ENCODE measurements at places on chromosomes 7 and 10.

DNA sequence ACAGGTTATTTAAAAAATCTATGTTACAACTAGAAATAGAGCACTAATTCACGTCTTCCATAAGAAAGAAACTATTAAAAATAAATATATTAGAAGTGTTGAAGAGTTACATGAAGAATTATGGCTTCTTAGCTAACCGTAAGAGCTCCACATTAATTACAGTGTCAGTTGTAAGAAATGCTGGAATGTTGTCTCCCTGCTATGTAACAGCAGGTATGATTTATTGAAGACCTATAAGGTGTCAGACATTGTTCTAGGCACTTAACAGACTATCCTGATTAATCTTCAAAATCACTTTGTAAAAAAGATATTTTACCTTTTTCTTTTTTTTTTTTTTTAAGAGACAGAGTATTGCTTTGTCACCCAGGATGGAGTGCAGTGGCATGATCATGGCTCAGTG, 75.8 kb upstream of the NEBL start:
- DNase-seq: no peak

DNA sequence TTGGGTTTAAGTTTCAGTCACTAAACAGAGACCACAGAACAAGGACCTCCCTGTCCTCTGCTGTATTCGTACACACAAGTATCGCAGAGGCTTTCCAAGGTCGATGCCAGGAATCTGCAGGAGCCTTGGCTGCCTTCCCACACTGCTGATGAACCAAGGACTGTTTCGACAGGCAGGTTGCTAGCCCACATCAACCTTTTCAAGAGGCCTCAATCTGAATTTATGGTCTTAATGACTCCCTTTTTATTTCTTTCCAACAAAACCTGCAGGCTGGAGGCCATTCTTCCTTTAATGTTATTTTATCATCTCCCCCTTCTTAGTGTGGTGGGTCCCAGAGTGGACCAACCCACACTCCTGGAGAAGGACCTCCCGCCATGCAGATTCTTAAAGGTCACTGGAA, 45.6 kb downstream of the JCAD start:
- no peak for DNase-seq

GRCh38 chr10:70055550-70055949, 2.9 kb downstream of the MACROH2A2 start:
- DNase-seq: no peak

- no peak for DNase-seq
These were observed 123.2 kb downstream of the NRP1 start for GRCh38 chr10:33211106-33211878.

DNA sequence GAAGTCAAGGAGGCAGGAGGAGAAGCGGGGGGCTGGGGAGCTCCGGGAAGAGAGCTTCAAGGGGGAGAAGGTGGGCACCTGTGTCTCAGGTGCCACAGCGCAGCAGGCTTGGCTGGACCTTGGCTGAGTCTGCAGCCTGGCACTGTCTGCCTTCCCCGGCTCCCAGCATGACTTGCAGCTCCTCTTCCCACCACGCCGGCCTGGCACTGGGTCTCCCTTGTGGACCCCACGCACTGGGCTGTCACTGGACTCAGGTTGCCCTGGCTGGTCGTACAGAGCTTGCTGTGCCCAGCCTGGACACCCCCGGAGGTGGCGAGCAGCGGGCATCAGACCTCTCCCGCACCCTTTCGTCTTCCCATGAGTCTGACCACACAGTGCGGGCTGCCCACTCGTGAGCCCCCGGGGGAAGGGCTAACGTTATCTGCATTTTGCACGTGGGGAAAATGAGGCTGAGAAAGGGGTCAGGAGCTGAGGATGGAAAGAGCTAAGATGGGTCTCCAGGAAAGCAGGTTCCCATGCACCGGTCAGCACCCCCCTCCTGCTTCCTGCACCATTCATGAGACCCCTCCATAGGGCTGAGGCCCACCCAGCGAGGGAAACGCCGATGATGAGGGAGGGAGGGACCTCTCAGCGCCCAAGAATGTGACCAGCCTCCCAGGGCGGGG, 40.3 kb upstream of the PSMG3 start:
- DNase-seq: no peak

GRCh38 chr7:91345449-91345848, 81.2 kb downstream of the FZD1 start:
- no peak for DNase-seq

GRCh38 chr7:122602800-122603199, 96.1 kb downstream of the RNF133 start:
- DNase-seq: no peak

GRCh38 chr7:22287412-22287811, 69.5 kb downstream of the RAPGEF5 start:
- no peak for DNase-seq

GRCh38 chr7:70093205-70093904, 495.1 kb downstream of the AUTS2 start:
- no peak for DNase-seq

GRCh38 chr10:27494116-27494805, 9.8 kb upstream of the RAB18 start:
- DNase-seq: no peak

DNA sequence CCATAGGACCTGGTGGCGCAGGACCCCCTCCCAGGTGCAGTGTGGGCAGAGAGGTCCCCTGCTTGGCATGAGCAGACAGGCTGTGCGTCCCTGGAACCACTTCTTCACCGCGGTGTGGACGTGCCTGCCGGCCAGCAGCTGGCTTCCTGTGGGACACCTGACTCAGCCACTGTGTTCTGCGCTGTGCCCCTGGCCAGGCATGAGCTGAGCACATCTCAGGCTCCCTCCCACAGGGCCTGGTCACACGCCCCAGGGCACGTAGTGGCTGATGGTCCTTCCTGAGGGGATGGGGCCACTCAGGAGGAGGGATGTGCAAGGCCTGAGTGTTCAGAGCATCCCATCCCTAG, 3.5 kb upstream of the DEPP1 start:
- no peak for DNase-seq

GRCh38 chr7:38506756-38507155, 124.4 kb downstream of the AMPH start:
- DNase-seq: no peak

- no peak for DNase-seq
These were observed 77.7 kb downstream of the OTUD1 start for GRCh38 chr10:23516530-23516929.

DNA sequence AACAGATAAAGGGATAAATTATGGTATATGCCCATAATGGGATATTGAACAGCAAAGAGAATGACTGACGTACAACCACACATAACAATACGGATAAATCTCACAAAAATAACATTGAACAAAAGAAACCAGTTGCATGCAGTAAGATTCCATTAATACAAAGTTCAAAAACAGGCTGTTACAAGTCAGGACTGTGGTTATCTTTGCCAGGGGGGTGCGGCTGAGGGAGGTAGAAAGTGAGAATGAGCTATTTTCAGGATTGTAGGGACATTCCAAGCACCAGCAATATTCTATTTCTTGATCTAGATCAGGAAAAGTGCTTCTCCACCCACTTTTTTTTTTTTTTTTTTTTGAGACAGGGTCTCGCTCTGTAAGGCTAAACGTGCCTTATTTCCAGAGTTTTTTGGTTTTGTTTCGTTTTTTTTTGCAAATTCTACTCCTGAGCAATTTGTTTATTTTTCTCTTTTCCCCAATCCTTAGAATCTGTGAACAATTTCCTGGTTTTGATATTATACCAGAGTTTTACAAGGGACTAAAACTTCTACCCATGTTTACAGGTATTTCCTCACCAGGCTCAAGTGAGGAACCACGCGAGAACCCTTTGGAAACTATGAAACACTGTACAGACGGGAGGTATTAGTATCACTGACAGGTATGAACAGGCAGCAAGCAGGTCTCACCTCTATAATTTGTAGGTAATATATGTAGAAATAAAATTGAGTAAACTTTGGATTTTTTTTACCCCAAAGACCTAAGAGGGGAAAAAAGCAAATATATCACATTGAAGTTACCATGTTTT, 9.9 kb downstream of the SMURF1 start:
- DNase-seq: no peak

GRCh38 chr7:94832051-94832450, 75.3 kb upstream of the PPP1R9A start:
- DNase-seq: no peak

GRCh38 chr7:158976468-158976848, 120.1 kb downstream of the DYNC2I1 start:
- DNase-seq: no peak

- no peak for DNase-seq
These were observed 37.7 kb upstream of the KCNMA1 start for GRCh38 chr10:77675347-77675746.

DNA sequence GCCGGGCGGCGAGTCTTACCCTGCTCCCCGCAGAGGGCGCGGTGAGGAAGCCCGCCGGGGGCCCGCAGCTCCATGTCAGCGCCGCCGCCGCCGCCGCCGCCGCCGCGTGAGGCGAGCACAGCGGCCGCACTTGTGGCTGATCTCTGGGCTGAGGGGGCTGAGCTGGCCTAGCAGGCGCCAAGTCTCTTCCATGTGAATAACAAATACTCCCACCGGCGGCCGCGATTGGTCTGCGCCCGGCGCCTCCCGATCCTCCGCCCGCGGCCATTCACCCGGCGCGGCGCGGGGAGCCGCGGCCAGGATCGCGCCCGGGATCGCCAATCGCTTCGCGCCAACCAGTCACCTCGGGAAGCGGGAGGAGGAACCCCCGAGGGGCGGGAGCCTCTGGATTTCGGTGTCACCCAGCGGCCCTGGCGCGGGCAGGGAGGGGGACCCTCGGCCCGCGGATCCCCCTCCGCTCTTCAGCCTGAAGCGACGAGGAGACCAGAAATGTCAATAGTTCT, at the start of gene GRM8:
Gene GRM8, minus strand, starts transcription at position 164 of the 503 bp plus-strand sequence.
- peak; percentile 12 for DNase-seq

- no peak for DNase-seq
These were observed 78.8 kb downstream of the MTPAP start for GRCh38 chr10:30270247-30270646.

DNA sequence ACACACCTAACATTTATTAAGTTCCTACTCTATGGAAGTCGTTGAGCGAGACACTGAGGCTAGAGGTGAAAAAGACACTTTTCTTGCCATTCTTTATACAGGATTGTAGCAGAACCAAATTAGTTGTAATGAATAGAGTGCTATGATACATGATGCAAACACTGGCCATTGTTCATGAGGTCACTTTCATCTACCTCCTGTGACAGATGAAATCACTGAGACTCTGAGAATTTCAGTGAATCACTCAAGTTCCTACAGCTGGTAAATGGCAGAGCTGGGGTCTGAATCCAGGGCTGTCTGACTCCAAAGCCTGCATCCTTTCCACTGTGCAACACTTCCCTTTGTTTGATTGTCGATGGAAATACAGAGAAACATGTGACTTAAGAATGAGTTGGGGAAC, 657.6 kb downstream of the LRMDA start:
- no peak for DNase-seq

- no peak for DNase-seq
These were observed 12.3 kb upstream of the INSIG1 start for GRCh38 chr7:155285423-155285822.

DNA sequence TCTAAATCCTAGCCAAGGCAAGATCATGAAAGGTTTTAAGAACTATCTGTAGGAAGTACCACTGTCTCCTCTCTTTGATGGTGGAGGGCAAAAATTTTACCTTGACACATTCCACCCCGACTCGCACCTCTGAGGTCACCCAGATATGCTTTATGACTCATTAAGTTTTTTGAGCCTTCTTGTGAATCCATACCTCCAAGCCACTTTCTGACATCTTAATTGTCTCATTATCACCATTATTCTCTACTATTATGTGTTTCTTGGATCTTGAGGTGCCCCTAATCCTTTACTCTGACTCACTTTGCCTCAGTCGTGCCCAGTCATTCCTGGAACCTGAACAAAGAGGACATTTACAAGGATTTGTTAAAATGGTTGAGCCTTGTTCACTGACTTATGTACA, 146.6 kb downstream of the RAPGEF5 start:
- no peak for DNase-seq

- DNase-seq: no peak
These were observed 6.4 kb downstream of the DLX6 start for GRCh38 chr7:97011536-97012364.

- no peak for DNase-seq
These were observed 1094.0 kb downstream of the KCNMA1 start for GRCh38 chr10:76543655-76544054.

DNA sequence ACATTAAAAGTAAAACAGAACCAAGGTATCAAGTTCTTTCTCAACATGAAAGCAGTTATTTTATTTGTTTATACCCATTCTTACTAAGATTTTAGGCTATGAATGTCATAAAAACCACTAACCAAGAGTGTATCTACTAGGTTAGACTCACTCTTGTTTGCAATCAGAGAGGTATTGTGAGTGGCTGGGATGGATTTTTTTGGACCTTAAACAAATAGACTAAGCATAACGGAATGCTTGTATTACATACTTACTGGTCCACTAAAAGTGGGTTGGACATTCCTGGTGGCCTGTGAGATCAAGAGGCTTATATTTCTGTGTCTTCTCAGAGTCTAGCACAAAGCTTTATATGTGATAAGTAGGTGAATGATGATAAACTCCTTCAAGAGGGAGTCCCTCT, 32.6 kb upstream of the CBLL1 start:
- no peak for DNase-seq

DNA sequence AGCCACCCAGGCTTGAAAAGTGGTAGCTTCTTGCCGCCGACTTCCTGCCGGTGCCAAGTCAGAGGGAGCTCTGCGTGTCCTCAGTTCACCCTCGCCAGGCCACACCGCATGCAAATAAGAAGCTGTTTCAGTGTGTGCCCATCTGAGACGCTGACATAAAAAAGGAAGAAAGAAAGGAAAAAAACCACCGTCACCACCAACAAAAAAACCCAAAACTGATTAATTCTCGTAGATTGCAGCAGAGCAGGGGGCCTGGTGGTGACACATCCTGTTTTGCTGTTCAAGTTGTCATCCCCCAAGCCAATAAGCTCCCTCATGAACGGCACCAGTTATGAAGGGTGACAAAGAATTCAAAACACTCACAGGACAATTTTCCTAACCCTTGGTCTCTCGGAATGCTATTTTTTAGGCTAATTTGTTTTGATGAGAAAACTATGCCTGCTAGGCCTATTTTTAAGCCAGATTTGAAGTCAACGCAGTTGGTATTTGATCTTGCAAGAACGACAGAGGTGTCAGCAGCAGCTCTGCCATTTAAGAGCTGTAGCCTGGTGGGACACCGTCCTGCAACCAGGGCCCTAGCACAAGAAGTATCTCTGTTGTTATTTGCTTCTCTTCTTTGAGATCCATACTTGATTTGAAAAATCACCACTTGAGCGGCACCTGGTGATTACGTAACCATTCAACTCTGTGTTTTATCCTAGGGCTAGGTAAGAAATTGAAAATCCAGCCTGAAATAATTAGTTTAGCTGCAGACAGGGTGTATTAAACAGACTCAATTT, 145.6 kb downstream of the PFKFB3 start:
- DNase-seq: peak; percentile 68

- DNase-seq: no peak
These were observed 258.0 kb downstream of the TRIL start for GRCh38 chr7:28700096-28700495.

Measured in stimulated activated CD4-positive, alpha-beta T cell treated with anti-CD3 and anti-CD28 coated beads, Interleukin-12 subunit alpha, Interleukin-12 subunit beta, amount 100 ng/mL, for 4 hours (primary cell).